ENCODE measurements at places on chromosomes 12 and 14.

DNA sequence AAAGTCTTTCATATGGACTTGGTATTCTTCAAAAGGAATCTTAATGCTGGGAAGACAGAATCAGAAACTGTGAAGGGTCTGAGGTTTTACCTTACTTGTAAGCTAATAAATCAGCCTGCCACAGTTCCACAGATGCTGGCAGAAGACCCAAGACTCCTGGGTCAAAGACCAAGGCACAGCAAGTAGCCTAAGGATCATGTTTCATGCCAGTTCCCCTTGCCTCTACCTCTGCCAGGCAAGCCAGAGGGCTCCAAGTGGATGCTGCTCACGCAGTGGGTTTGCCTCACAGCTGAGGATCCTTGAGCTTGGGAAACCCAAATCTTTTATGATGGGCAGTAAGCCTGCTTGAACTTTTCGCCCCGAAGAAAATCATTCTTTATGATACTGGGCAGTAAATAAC lies 15.2 kb upstream of the RXYLT1 start:
- no peak for DNase-seq

GRCh38 chr12:129185855-129186254 lies 332.6 kb downstream of the GLT1D1 start:
- DNase-seq, result no peak

GRCh38 chr14:104882325-104882973 lies 17.4 kb downstream of the CEP170B start:
- DNase-seq, result no peak

DNA sequence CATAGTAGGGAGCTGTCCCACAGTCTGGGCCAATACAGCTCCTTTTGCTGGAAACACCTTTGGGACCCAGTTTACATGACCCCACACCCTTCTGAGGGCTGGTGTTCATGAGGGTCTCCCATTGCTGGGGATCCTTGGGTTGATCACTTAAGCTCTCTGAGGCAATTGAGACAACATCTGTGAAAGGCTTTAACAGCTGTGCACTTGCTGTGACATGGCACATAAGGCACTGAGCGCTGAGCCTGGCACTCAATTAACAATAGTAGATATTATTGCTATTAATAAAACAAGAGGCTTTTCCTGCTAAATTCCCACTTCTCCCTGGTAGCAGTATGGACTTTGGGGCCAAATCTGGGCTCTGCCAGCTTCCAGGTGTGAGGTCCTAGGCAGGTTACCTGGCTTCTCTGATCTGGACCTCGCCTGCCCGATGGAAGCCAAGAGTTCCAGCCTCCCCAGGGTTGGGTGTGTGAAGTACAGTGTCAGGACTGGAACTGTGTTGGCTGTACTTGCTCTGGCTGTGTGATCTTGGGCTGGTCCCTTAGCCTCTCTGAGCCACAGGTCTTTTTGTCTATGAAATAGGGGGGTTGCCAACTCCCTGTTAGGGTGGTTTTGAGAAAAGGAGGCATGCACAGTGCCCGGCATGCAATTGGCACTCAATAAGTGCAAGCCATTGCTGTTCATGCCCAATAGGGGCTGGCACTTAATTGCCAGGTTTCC lies 3.1 kb downstream of the SH2B3 start:
- no peak for DNase-seq

DNA sequence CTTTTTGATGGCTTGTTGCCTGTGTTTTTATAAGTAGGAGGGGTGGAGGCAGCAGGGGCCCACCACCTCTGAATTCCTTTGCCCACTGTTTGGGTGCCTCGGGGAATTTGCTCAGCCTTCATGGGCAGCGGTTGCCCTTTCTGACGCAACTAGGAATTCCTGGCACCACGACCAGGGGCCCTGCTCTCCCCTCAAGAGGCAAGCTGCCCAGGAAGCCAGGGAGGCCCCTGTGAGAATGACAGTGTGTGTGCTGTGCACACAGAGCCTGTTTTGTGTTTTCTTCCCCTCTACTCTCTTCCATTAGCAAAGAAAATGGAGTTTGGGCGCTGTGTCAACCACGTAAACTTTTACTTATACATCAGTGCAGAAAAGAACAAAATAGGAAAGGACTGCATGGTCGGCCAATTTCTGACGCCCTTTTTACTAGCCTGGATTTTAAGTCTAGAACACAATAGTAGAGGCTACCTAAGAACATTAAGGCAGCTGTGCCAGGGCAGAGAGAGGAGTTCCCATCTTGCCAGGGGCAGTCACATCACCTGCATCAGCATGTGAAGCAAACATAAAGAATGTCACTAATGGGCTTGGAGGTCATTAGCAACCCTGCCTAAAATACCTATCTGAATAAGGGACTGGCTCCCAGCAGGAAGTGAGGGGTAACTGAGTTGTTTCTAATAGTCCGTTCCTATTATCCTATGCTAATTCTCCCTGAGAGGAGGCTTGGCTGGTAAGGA lies 17.9 kb upstream of the PTGR2 start:
- no peak for DNase-seq

DNA sequence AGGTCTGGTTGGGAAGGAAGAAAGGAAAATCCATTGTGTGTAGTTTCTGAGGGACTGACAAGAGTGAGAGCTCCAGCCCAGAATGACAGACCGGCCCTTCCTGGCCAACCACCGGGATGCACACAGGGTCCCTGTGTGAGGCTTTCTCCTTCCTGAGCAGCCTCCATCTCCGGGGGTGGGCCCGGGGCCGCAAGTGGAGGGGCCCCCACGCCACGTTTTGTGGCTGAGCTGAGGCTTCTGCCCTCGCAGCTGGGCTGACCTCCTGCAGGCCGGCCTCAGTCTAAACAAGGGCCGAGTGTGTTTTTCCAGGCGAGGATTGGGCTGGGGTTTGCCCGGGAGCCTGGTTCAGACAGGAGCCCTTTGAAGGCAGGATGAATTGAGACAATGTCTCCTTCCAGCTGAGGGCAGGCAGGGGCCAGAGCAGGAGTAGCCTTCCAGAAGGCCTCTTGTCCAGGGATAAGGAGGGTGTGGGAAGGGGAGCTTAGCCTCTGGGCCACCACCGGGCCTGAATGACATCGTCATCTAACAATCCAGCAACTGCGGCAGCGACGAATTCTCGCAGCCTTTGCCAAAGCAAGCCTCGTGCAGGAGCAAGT lies 96.5 kb upstream of the NCOR2 start:
- DNase-seq, result no peak

DNA sequence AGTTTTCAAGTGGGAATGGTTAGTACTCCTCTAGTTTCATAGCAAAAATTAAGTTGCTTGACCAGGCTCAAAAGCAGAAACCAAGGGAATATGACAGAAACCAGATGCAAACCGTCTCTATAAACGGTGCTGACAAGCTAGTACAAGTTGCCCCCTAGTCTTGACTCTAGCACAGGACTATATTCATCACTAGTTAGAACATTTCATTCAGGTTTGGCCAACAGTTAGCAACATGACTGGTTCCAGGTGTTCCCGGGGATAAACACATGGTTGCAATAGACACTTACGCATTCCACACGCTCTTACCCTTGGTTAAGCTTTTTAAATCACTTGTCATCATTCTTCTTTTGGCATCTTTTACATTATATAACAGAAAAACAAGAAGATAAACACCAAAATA lies 103.6 kb downstream of the SCFD1 start:
- no peak for DNase-seq

GRCh38 chr14:79419571-79420327 lies 791.6 kb downstream of the DIO2 start:
- no peak for DNase-seq

DNA sequence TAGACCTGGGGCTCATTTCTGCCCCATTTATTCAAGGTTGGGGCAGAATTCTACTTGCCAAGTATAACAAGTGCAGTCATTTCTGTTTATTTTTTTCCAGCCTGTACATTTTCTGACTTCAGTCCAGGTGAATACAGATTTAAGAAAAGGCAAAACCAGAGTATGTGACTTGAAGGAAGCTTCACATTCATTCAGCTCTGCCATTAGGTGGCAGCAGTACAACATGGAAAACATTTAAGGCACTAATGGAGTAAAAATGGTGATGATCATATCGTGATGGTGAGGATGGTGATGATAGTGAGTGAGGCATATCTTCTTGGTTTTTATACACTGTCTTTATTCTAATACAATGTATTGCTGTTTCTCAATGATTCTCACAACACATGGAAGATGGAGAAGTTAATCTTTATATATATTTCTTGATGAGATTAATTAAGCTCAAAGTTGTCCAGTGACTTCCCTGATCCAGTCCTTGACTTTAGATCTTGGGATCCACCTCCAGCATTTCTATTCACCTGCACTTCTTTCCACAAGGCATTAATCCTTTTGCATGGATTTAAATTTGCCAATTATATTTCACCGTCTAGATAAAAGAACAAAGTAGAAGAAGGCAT lies 176.7 kb upstream of the SEL1L start:
- no peak for DNase-seq

GRCh38 chr14:55399183-55399582 lies 12.4 kb downstream of the ATG14 start:
- no peak for DNase-seq

DNA sequence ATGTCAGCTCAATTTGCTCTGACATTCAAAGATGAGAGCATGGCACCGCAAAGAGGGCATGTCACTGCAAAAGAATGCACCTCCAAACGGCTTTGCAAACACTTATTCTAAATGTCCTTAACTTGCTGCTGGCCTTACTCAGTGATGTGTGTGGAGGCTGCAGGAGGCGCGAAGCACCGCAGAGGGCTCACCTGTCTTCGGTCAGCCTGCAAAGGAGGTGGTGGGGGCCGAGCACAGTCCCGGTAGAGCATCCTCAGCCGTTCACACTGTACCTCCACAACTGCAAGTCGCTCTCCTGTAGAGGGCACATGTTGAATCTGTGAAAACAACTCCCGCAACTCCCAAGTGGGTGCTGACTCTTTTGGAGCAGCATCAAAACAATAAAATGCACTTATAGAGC lies 93.8 kb downstream of the TRAFD1 start:
- no peak for DNase-seq

DNA sequence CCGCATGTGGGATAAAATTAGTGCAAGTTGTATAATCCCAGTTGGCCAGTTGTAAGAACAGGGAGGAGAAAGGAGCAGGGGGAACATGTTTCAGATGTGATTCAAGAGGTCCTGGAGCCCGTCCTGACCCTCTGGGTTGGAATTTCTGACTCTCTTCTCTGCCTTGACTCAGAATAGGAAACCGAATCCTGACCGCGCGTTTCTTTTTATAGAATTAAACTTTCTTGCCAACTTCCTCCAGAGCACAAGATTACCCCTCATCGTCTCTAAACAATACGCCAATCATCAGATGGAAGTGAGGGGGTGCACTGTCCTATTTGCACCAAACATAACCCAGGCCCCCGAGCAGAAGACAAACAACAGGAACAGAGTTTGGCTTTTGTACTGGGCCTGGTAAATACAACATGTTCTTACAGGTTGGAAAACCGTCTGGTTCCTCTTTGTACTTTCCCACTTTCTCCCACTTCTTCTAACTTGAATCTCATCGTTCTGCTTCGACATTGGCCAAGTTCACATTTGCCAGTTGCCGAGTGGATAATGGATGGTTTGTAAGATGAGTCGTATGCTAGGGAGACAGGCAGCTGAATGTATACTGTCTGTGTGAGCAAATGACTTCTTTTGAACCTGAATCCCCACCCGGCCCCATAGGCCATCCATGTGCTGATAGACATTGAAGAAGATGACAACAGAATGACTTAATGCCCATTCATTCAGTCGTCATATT lies 42.6 kb upstream of the MED13L start:
- no peak for DNase-seq

DNA sequence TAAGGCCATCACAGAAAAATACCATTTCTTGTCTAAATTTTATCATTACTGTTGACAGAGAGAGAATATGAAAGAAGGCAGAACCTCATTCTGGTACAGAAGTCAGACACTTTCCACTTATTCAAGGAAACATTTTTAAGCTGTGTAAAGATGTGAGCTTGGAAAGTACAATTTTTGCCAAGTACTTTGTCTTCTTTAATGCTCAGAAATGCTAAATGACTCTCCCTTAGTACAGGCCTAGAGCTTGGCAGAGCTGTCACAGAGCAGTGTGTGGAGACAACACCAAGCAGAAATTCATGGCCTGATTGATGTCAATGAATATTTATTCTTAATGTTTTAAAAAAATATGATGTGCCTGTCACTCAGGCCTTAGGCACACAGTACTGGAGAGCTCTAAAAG lies 20.7 kb downstream of the NT5DC3 start:
- DNase-seq, result no peak

GRCh38 chr14:98370352-98370751 lies 901.6 kb downstream of the BCL11B start:
- no peak for DNase-seq

DNA sequence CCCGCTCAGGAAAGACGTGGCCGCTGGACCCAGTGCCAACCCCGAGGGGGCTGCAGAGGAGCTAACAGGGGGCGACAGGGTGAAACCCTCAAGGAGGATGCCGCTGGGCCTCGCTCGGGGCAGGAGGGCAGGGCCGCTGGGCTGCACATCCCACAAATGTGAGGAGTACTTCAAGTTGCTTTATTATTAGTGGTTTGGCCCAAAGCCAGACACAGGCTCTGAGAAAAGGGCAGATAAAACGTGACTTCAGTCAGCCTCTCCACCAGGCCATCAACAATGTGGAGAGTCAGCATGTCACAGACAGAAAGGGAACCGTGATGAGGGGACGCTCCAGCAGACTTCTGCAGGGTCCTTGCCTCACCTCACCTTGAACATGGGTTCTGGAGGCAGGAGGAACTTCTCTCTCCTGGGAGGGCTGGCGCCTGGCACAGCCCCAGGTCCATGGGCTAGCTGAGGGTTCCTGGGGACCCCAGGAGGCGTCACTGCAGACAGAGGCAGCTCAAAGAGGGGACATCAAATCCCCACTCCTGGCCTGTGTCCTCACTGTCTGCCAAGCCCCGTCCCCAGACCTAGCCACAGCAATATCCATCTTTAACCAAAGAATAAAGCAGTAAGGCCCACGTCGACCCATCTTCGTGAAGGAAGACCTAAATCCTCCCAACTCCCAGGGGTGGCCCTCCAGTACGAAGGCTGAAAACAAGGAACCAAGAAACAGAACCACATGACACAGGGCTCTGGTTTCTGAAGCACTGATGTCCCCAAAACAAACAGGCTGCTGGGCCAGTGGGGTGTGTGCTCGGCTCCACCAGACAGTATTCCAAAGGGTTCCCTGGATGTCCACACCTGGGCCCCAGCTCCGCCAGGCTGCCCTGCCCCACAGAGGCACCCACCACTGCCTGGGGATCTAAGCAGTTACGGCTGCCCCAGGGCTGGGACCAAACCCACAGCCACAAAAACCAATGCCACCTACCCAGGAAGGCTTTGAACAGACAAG lies 35.1 kb downstream of the CCDC85C start:
- no peak for DNase-seq

DNA sequence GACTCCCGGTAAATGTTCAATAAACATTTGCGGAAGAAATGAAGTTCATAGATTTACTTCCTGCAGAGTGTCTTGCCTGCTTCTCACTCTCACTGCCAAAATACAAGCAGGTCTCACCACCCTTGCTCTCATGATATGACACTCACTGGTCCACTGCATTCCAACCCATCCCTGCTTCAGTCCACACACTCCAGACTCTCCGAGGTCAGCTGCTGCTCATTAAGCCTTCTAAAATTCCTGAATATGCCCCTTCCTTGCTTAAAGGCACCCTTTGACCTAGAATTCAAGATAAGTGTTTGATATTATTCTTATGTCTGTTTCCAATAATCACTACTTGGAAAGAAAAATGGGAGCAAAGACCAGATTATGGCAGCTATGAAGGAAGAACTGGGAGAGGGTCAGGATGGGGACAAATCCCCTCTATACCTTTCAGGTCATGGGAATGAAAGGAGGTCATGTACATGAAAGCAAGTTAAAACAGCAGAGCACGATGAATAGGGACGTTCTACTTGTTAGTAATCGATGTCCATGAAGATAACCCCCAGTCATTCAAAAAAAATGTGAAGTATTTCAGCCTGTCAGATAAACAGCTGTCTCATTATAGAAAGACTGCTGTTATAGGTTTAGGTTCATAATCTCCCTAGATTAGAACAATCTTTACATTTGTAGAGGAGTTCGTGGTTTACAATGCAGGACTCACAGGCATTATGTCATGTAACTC lies 10.5 kb upstream of the NID2 start:
- no peak for DNase-seq

All from GM18507 (cell line).